Nucleus accumbens (tissue), 56 donors: ENCODE measurements at places on chromosomes 7 and 10.

GRCh38 chr7:2203766-2204300, 28.9 kb downstream of the MAD1L1 start:
- no peak for DNase-seq

DNA sequence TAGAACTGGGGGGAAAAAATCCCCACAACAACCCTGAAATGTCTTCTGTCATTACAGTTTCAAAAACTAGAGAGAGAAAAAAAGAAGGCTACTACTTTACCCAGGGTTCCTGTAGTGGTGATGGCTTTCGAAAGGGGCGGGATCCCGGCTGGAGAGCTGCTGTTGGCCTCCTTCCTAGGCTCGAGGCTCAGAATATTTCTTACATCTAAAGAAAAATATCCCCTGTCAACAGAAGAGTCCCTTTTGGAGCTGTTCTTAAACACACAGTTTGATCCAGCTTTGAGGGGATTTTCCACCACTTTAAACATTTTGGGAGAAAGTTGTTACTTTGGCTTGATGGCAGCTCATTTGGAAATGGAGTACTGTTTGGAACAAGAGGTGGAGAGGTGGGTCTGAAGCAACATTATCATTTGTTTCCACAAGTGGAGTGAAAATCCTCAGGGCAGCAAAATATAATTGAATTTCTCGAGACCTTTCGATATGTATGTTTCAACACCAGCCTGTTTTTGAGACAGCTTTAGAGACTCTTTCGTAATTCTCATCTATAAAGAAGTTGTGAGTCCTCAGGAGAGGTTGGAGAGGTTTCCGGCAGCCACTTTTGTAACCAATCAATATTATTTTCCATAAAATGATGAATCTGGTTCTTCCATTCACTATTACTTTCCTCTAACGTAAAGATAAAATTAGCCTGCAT, 5.1 kb downstream of the HOXA13 start:
- no peak for DNase-seq

- DNase-seq, result no peak
These were observed 27.9 kb downstream of the KAZALD1 start for GRCh38 chr10:101089520-101090299.

- DNase-seq, result no peak
These were observed 30.0 kb downstream of the DUSP5 start for GRCh38 chr10:110527731-110528171.

- peak; percentile 2 for DNase-seq
These were observed 286.6 kb downstream of the BMPER start for GRCh38 chr7:34191771-34192479.

GRCh38 chr7:31410265-31410664, 69.7 kb upstream of the NEUROD6 start:
- DNase-seq, result no peak

DNA sequence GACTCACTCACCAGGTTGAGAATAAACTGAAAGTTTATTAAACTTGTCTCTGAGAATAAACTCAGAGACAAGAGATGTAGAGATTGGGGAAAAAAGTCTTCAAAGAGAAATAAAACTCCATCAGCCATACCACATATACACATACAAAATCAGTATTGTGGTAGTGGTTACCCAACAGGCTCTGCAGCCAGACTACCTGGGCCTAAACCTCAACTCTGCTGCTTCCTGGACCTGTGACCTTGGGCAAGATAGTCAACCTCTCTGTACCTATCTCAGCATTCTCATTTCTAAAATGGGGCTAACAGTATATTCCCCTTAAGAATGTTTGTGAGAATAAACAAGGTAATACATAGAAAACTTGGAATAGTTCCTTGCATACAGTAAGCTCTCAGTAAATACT, 15.3 kb downstream of the TPK1 start:
- no peak for DNase-seq

DNA sequence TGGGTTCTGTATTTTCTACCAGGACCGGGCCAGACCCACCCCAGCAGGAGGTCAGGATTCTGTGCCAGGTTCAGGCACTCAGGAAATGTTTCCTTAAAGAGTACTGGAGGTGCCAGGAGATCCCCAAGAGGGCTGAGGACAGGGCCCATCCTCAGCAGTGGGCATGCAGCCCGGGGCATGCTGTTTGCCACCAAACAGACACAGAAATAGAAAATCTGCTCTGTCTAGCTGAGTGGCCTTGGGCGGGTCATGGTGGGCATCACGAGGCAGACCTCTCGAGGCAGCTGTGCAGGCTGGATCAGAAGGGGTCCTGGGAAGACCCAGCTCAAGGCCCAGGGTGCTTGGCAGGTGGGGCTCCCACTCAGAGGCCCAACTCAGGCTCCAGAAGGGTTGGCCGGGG, 105.0 kb downstream of the FAM53B start:
- DNase-seq, result no peak

DNA sequence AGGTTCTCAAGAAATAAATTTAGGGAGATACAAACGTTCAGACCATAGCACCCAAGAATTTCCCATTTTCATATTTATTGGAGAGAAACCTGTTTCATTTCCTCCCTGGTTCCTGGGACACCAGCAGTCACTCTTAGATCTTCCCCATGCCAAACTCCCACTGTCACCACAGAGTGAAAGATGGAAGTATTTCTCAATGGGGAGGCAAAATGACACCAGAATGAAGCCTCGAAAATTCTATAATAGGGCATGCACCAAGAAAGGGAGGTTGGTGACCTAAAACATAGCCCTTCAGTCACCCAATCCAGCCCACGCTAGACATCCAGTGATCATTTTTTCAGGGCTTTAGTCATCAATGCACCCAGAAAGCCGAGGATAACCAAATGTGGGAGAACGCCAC, 148.1 kb upstream of the PLXDC2 start:
- no peak for DNase-seq

DNA sequence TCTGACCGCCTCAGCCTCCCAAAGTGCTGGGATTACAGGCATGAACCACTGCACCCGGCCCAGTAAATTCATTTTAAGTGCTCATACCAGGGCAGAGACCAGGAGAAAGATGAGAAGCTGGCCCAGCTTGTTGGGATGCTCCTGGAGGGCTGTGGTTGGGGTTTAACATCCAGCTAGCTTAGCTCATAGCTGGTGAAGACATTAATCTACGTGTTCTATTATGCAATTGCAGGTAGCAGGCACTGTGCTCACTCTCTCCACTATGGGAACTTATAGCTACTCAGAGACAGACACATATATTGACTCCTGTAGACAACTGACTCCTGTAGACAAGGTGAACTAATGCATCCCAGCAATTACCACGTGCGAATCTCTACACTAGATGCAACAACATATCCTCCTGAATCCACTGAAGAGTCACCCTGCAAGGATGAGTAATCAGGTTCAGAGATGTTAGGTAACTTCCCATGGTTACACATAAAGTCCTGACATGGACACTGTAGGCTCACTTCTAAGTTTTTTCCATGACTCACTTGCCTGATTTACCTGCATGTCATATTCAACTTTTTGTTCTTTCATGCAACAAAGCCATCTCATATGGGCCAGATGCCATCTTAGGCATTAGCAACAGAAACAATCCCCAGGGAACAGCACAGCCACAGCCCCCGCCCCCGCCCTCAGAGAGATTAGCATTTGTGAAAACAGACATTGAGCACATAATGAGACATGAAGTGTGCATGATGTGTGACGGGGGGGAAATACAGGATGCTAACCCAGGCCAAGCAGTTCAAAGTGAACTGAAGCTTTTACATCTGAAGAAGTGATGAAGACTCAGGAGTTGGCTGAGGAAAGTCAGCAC, 37.2 kb downstream of the ERLIN1 start:
- no peak for DNase-seq

DNA sequence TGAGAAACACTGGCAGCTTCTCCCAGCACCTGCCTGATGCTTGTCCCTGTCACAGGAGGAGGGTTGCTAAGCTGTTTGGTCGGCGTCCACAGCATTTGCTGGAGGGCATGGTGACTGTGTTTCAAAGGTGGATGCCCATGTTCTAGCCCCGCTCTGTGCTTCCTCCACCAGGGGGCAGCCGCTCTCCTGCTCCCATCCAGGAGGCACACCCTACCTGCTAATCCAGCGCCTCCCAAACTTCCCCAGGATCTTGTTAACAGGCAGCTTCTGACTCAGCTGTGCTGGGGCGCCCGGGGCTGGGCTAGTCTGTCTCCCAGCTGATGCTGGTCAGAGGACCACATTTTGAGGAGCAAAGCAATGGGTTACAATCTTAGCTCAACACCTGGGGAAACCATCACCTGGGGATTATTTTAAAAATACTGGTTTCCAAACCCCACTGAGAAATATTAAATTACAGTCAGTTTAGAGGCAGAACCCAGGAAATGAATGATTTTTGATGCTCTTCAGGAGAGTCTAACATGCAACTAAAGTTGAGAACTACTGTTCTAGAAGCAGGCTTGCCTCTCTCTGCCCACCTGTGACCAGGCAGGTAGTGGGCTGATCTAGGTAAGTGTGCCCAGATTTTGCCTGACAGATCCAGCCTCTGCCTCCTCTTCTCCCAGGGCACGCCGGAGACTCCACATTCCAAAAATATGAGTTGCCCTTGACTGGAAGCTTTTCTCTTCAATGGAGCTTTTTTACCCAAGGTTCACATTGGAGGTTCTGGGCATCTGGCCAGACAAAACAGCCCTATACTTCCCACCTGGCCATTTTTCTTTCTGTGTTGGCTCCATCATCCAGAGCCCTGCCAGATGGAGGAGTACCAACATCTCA, 92.7 kb upstream of the GPR26 start:
- no peak for DNase-seq

- no peak for DNase-seq
These were observed 210.4 kb downstream of the PRPF18 start for GRCh38 chr10:13797164-13797563.

DNA sequence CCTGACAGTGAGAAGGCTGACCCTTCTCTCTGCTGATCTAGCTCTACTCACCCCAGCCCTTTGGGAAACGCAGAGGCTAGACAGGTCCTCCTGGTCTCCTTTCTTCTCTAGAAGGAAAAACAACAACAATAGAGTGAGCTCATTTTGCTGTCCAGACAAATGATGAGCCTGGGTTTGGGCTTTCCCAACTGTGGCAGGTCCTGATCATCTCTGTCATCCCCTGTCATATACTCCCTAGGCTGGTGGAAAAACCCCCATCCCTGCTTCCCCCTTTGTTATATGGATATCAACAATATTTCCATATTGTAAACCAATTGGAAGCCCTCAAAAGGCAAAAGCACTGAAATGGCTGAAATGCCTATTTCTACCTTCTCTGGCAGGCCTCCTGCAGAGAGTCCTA, 9.2 kb upstream of the DDIT4 start:
- DNase-seq, result no peak

- no peak for DNase-seq
These were observed 106.5 kb downstream of the TCF7L2 start for GRCh38 chr10:113056441-113057021.

- DNase-seq, result no peak
These were observed 229.8 kb downstream of the FGFR2 start for GRCh38 chr10:121368347-121369025.
